ENCODE measurements at places on chromosomes 4 and X.

- no peak for DNase-seq
Observed at GRCh38 chr4:142372530-142373260, 473.4 kb downstream of the INPP4B start.

DNA sequence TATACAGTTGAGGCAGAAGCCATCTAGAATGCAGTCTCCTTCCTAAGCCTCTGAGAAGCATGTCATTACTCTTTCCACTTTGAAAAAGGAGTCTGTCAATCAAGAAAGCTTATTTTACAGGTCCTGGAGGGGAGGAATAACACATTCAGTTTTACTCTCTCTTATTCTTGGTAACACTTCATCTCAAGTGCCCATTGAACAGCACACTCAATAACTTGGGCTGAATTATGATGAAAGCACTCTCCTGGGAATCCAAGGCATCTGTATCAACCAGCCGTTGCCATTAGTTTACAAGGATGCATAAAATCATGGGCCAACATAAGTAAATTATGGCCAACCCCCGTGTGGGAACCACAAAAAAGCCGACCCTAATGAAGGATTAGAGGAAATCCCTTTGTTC lies 282.4 kb downstream of the C4orf33 start:
- no peak for DNase-seq

DNA sequence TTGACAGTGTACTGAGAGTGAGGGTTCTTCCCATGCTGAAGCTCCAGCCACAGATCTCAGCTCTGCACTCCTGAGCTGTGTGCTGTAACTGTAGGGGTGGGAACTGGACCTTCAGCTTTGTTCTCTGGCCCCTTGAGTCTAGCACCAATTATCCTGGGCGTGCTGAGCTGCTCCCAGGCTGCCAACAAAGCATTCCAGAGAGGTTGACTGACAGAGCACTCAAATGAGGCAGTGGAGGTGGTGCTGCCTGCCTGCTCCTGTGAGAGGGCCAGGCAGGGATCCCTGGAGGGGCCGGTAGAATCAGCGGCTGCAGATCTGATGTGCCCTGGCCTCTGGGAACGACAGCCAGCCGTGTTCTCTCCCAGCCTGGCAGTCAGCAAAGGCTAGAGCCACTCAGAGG lies 375.7 kb upstream of the AADAT start:
- DNase-seq = no peak

DNA sequence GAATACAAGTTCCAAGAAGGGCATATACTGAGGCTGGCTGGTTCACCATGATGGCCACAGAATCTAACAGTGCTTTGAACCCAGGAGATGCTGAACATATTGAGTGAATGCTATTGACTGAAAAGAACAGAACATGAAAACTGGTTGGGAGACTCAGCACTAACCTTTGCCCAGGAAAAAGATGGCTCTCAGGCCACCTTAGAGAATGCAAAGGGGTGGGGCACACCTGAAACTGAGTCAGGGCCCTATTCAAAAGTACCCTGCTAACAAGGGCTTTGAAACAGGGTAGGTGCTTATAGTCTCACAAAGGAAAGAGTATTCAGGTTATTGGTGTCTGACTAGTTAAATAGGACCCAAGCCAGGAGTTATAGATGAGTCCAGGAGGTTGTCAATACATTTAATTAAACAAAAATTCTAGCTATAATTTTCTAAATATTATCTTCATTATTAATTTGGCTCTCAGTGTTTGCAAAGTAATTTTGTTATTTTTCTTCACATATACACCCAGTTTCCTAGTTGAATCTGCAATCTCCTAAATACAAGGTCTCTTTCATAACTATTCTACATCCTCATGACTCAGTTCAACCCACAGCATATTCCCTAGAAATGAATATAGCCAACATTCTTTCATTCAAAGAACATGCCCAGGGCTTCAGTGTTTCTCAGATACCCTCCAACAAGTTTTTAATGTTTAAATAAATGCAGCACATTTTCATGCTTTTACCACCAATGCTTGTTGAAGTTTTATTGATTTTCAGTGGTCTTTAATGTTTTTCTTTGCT lies 144.2 kb upstream of the RAPGEF2 start:
- no peak for DNase-seq

GRCh38 chr4:118389721-118390120 lies 36.9 kb upstream of the PRSS12 start:
- DNase-seq = no peak

DNA sequence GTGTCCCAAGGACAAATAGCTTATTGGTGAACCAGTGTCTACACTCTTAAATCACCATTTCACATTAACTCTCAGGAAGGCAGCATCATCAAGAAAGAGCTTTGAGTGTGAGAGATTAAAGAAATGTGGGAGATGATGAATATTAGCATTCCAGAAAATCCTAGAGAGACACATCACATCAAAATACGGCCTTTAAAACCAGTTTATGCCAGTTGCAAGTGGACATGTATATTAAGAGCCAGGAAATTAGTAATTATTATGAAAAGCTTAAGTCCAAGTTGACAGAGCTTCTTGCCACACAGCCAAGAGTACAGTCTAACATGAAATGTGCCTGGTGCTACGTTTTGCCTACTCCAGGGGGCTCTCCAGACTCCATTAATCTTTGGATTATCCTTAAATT lies 503.0 kb upstream of the BOD1L1 start:
- no peak for DNase-seq

- no peak for DNase-seq
Observed at GRCh38 chrX:71366674-71367256, 608 bp downstream of the TAF1 start.

DNA sequence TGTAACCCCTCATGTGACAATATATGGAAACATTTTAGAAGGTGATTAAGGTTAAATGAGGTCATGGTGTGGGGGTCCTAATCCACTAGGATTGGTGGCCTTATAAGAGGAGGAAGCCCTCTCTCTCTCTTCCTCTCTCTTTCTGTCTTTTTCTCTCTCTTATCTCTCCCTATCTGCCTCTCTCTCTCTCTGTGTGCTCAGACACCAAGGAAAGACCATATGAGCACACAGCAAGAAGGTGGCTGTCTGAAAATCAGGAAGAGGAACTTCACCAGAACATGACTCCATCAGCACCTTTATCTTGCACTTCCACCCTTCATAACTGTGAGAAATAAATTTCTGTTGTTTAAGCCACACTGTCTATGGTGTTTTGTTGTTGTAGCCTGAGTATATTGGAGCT lies 1472.2 kb downstream of the PCDH7 start:
- no peak for DNase-seq

All from AG09309 (cell line).